ENCODE measurements at places on chromosomes 13 and 19. TPM values are rescaled to one million over a fixed set of nuclear protein-coding genes. Genes with fewer than 3 reads are reported as not detected.
A peak's percentile ranks its signal among the peaks of the same experiment; 100 is the strongest.

HRC gene
- not detected for total RNA-seq

OXGR1 gene
- total RNA-seq, result not detected

GRCh38 chr13:95497381-95497807 is 55.1 kb upstream of the CLDN10 start:
- no peak for DNase-seq

DNA sequence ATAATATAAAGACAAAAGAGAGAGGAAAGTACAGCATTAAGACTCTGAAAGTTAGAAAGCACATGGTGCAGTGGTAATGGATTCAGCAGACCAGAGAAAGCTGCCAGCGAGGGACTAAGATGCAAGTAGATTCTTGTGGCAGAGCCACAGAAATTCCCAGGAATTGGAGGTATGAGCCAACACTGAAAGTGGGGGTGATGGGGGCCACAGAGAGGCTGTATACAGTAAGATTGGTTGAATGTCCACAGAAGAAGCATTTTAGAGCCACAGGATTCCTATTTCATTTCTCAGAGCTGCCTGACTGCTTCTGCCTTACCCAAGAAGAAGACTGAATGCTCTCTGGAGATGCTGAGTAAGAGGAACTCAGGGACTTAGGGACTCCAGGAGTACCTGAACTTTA is 295.0 kb downstream of the LMO7 start:
- no peak for DNase-seq

CYP2A7 gene
- not detected for total RNA-seq

PSG1 gene
- total RNA-seq, result not detected

GRCh38 chr19:19647037-19647835 is 3.8 kb upstream of the GMIP start:
- no peak for DNase-seq

DNA sequence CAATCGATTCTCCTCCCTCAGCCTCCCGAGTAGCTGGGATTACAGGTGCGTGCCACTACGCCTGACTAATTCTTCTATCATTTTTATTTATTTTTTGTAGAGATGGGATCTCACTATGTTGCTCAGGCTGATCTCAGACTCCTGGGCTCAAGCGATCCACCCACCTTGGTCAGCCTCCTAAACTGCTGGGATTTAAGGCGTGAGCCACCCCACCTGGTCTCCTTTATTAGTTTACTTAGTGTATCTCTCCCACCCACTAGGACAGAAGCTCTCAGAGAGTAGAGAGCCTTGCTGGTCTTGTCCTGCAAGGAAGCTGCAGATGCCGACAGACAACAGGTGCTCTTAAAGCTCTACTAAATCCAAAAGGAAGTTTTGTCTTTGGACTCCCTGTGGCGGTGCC is 2.5 kb upstream of the LRRC8E start:
- no peak for DNase-seq

STX10 gene
- total RNA-seq, result 66.8 TPM

MIR17HG gene
- total RNA-seq, result 20.3 TPM

DNA sequence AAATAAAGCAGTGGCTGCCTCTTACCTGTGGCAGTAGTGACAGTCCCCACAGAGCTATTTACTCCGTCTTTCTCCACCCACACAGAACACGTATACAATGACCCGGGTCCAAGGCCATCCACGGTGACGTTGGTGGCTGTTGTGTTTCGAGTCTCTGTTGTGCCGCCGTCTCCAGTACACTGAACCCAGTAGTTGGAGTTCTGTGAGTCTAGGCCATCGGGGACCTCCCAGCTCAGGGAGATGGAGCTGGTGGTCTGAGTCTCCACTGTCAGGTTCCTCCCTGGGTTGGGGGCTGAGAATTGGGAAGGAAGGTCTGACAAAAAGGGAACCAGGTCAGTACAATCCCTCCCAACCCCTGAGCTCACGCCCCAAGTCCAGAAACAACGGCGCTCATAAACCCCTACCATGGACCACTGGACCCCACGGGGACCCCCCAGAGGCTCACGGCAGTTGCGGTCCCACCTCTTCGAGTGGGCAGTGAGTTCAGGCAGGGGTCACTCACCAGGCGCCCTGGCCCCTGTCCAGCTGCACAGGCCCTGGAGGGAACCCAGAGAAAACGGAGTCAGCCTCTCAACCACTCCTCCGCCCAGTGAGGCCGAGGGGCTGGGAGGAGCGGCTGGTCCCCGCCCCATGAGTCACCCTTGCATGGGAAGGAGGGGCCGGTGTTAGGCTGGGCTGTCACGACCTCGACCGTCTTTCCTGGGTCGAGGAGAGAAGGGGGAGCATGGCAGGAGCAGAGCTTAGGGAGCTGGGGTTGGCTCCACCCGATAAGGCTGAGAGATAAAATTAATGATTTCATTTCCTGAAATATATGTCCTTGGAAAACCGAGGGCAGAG is 2.4 kb downstream of the PTPRH start:
- DNase-seq, result peak; percentile 76

GRCh38 chr19:54662730-54663129 is at the start of gene LILRB4:
Gene LILRB4, plus strand, starts transcription at chr19:54662985. Its CDS starts 49 bp downstream, at chr19:54663034.
- DNase-seq, result no peak

SIGLEC7 gene
- total RNA-seq, result not detected

DNA sequence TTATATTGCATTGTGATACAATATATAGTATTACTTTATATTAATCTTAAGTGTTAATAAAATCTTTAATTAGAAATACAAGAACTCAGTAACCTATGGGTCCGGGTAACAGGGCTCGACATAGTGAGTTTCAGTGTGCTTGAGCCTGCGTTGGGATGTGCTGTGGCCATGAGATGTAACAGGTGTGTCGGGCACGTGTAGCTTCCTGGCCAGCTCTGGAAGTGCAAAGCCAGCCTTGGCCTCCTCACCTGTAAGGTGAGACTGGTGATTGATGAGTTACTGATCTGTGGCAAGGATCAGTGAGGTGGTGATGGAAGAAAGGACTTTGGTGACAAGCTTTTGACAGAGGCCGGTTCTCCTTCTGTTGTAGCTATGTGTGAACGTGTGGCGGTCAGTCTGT is 19.2 kb downstream of the ATP4B start:
- DNase-seq, result no peak

DNA sequence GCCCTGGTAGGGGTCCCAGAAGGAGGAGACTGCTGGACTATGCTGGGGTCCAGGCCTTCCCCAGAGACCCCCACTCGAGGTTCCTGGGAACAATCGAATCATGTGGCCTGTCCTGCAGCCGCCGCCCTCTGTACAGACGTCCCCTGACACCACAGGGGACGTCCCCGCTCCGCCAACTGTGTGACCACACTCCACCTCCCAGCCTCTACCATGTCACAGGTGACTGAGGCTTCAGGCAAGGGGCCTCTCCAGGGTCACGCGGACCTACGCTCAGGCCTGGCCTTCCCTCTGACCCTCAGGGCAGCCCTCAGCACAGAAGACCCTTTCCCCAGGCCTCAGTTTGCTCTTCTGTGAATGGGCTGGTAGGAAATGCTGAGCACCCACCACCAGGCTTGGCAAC is 13.1 kb upstream of the TMEM161A start:
- no peak for DNase-seq

- no peak for DNase-seq
Measured at GRCh38 chr13:64688893-64689677, 2541.1 kb downstream of the PCDH9 start.

SHISA7 gene
- total RNA-seq, result not detected

All from activated CD8-positive, alpha-beta T cell treated with anti-CD3 and anti-CD28 coated beads for 36 hours (primary cell).